ENCODE measurements at places on chromosomes 3 and 15. TPM values are rescaled to one million over a fixed set of nuclear protein-coding genes. Genes with fewer than 3 reads are reported as not detected.

Gene NMNAT3
- polyA plus RNA-seq = 5.7 TPM

DNA sequence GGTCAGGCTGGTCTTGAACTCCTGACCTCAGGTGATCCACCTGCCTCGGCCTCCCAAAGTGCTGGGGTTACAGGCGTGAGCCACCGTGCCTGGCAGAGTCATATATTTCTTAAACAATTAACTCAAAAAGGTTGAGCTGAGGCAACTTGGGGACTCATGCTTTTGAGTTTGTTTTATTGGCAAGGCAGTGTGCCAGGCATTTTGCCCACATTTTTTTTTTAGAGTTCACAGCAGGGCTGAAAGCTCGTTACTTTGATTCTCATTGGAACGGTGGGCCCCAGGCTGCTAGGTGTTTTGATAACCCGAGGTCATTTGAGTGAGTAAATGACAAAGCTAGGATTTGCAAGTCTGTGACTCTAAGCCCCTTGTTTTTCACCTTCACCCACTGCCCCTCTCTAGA is 76.2 kb downstream of the CCK start:
- no peaks in the 10 kb centered on the region for H3K36me3 ChIP-seq
- no peaks in the 10 kb centered on the region for H3K27me3 ChIP-seq
- DNase-seq = no peak
- no peaks in the 10 kb centered on the region for H3K4me1 ChIP-seq
- H3K4me3 ChIP-seq = no peak overlapping the region
- no peak overlapping the region for H3K27ac ChIP-seq

- H3K4me3 ChIP-seq = no peak overlapping the region
- DNase-seq = no peak
- H3K36me3 ChIP-seq = no peaks in the 10 kb centered on the region
- no peak overlapping the region for H3K27ac ChIP-seq
- no peaks in the 10 kb centered on the region for H3K4me1 ChIP-seq
These were observed 54.7 kb downstream of the ZNF280D start for GRCh38 chr15:56678571-56678970.

- H3K4me3 ChIP-seq = no peak overlapping the region
- H3K36me3 ChIP-seq = no peaks in the 10 kb centered on the region
- H3K27me3 ChIP-seq = no peaks in the 10 kb centered on the region
- no peak for DNase-seq
- H3K27ac ChIP-seq = no peak overlapping the region
These were observed 395.5 kb upstream of the PROK2 start for GRCh38 chr3:72180405-72180804.

GRCh38 chr15:57890878-57891277 is 174.6 kb downstream of the ALDH1A2 start:
- H3K27me3 ChIP-seq = no peaks in the 10 kb centered on the region
- DNase-seq = no peak
- H3K27ac ChIP-seq = no peak overlapping the region
- no peaks in the 10 kb centered on the region for H3K4me1 ChIP-seq
- no peak overlapping the region for H3K4me3 ChIP-seq
- no peaks in the 10 kb centered on the region for H3K36me3 ChIP-seq

GRCh38 chr3:43473244-43473643 is 148.6 kb downstream of the ANO10 start:
- H3K27ac ChIP-seq = no peak overlapping the region
- H3K4me3 ChIP-seq = no peak overlapping the region
- H3K4me1 ChIP-seq = no peaks in the 10 kb centered on the region
- DNase-seq = no peak

- no peaks in the 10 kb centered on the region for H3K4me1 ChIP-seq
- H3K36me3 ChIP-seq = no peaks in the 10 kb centered on the region
- peak overlapping the region; percentile 82 for H3K4me3 ChIP-seq
- DNase-seq = no peak
These were observed 17.3 kb downstream of the SPATA12 start for GRCh38 chr3:57077630-57078343.

DNA sequence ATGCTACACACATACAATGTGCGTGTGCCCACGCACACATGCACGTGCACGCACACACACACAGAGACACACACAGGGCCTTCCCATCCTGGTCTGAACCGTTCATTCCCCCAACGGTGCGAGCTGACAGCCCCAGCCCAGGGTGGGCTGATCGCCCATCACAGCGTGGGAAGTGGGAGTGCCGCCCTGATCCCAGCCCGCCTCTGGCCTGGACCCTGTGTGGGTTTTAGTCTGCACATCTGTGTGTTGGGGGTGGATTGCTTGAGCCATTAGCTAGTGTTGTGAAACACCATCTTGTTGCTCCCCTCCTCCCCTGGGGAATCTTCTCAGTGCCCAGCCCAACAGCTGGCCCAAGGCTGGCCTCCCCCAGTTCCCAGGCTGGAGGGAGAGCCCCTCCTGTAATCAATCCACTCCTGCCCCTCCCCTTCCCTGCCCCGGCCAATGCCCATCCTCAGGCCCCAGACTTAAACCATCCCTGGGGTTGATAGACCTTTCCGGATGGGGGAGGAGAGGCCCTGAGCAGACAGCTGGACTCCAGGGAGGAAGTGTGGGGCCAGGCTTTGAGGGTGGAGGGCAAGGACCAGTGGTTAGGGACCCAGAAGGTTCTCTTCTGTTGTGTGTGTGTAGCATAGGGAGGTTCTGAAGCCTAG is 8.3 kb downstream of the SEMA3G start:
- no peak overlapping the region for H3K27ac ChIP-seq
- H3K36me3 ChIP-seq = no peaks in the 10 kb centered on the region
- H3K4me1 ChIP-seq = no peaks in the 10 kb centered on the region
- no peak for DNase-seq
- H3K27me3 ChIP-seq = no peaks in the 10 kb centered on the region

DNA sequence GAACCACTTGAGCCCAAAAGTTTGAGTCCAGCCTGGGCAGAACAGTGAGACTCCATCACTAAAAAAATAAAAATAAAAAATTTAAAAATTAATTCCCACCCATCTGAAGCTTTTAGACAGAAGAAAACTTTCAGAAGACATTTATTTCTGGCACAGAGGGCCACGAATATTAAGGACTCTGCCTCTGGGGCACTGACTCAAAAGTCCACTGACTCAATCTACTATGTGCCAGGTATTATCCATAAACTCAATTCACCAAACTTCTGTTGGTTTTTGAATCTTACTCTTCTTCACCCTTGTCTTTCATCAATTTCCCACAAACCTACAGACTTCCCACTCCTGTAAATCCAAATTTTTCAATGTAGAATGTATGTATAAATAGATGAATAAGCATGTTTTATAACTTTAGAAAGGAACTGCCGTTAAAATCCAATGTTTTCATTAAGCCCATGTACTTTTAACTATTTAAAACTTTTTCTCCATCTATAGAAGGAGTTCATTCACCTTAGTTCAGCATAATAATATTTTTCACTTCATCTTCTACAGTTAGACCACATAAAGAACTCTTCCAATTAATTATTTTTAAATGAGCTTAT is 19.9 kb downstream of the ATP13A3 start:
- peaks cover 8% of the 10 kb centered on the region for H3K4me1 ChIP-seq
- no peak overlapping the region for H3K27ac ChIP-seq
- H3K27me3 ChIP-seq = no peaks in the 10 kb centered on the region
- no peak for DNase-seq
- no peaks in the 10 kb centered on the region for H3K36me3 ChIP-seq

Gene IQCF5
- polyA plus RNA-seq = not detected

Measured in pancreas (tissue), 10 donors.